Stimulated activated CD4-positive, alpha-beta T cell treated with anti-CD3 and anti-CD28 coated beads, Interleukin-12 subunit alpha, Interleukin-12 subunit beta, amount 100 ng/mL, for 24 hours (primary cell): ENCODE measurements at places on chromosomes 7 and 10.

DNA sequence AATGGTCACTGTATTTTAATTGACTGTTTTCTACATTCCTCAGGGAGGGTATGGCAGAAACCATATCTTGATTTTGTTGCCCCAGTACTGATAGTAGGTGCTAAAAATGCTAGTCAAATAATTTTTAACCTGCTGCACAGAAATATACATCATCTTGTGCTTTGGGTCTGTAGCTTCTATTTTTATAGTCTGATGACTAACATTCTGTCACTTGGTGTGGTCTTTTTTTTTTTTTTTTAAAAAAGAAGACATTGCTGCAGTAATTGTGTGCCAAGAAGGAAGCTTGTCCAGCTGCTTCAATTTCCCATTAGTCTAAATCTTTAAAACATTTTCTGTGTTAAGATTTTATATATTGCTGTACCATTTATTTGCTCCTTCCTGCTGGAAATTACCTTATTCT, 83.6 kb downstream of the ICA1 start:
- DNase-seq: no peak

DNA sequence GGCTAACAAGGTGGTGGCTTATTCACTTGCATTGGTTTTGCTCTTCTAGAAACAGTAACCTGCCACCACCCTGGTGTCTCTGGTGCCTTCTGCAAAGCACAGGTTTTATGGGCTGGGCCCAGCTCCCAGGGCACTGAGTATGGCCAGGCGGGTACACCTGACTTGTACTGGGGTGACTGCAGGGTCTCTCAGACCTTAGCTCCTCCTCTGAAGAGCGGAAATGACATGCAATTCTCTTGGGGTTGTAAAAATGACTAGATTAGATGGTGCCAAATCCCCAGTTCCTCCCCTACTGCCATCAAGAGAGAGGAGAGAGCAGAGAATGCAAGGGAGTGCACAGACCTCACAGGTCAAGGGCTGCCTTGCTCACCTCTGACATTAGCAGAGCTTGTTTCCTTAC, 14.7 kb downstream of the ESYT2 start:
- no peak for DNase-seq

DNA sequence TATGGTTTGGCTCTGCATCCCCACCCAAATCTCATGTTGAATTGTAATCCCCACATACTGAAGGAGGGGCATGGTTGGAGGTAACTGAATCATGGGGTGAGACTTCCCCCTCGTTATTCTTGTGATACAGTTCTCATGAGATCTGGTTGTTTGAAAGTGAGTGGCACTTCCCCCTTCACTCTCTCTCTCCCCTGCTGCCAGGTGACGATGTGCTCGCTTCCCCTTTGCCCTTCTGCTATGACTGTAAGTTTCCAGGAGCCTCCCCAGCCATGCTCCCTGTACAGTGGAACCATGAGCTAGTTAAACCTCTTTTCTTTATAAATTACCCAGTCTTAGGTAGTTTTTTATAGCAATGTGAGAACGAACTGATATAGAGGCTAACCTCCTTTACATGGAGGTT, 16.6 kb downstream of the PLPP4 start:
- DNase-seq: no peak

GRCh38 chr7:14218338-14218737, 228.9 kb upstream of the ETV1 start:
- DNase-seq: no peak

DNA sequence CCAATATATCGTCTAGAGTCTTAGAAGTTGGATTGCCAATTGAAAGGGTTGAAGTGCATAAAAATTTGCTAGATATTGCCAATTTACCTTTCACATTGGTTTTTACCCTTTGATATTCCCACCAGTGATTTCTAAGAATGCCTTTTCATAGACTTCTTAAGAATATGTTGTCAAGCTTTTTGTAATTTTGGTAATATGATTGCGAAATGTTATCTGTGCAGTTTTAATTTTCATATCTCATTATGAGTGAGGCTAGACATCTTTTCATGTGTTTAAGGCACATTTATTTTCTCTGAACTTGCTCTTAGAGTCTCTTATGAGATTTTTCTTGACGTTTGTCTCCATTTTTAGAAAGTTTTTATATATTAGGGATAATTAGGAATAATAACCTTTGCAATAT, 567.2 kb downstream of the CCSER2 start:
- DNase-seq: no peak

DNA sequence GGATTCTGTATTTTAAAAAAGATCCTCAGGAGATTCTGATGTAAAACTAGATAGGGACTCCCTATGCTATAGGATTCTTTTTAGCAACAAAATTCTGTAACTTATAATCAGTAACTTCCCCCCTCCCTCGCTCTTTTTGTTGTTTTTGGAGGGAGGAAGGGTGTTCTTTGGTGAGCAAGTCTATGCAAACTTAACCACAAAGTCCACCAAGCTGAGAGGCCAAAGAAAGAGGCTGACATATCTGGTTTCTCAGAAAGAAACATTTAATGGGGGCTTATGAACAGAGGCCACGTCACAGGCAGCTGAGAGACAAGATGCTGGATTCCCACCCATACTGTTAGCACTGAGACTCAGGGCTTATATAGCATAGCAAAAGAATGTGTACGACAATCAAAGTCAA, 14.3 kb upstream of the ABCB5 start:
- DNase-seq: no peak

- DNase-seq: no peak
Observed at GRCh38 chr7:20267482-20267881, 50.3 kb upstream of the MACC1 start.

- no peak for DNase-seq
Observed at GRCh38 chr10:60314069-60314940, 75.4 kb downstream of the ANK3 start.

GRCh38 chr10:8040651-8041050, 13.8 kb upstream of the GATA3 start:
- DNase-seq: no peak
